Naive B cell (primary cell): ENCODE measurements at places on chromosomes 1 and 21.

DNA sequence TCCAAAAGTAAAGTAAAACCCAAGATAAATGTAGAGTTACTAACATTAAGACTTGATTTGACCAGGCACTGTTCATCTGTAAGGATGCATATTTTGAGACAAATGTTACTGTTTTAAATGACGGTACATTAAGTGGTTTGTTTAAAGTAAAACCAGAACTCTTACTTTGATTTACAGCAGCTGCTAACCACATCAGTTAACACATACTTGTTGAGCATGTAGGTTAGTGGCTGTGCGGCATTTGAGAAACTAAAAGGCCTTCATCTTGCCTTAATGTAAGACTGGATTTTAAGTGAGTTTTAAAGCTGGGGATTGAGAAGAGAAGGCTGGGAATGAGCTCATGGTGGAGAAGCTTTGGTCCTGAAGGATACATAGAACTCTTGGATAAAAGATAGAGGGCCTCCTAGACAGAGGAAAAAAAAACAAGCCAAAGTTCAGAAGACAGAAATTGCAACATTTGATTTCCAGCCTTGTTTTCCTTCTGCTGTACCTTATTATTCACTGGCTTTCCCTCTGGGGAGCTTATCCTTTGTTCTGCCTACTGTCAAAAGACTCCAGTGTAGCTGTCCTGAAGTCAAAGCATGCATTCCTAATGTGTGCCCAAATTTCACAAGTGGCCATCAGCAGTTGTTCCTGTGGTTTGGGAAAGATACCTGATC, 66.6 kb downstream of the MTR start:
- DNase-seq = no peak

DNA sequence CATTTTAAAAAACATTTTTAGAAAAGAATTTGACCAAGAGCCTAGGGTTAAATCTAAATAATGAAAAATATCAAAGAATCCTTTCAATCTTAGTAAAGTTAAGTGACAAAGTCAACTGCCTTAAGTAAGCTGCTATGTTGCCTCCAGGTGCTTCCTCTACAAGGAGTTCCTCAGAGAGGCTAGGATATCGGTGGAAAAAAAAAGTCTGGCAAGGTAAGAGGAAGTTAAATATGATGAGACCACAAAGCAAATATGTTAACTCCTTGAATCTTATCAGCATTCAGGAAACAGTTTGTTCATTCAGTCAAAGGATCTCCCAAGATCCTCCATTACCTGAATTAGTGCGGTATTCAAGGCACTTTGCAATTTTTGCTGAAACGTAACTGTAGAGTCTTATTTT, 563.5 kb downstream of the PTPRC start:
- peak; percentile 15 for DNase-seq

- DNase-seq = no peak
These were observed 18.5 kb downstream of the CHIT1 start for GRCh38 chr1:203210988-203211387.

GRCh38 chr1:185435696-185436379, 118.8 kb upstream of the IVNS1ABP start:
- DNase-seq = no peak

DNA sequence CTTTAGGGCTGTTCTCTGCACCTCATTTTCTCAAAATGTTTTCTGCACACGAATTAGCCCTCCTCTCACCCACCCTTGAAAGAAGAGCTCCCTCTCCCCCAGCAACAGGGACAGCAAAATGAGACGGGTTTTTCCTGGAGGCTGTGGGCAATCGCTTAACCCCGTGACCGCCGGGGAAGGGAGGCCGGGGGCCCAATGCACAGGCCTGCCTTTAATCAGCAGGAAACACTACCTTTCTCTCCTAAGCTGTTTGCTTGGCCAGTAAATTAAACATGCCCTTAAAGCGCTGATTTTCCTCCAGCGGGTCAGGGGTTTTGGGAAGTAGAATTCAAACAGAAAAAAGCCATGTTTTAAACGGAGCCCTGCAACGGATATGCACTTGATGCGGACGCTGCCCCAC, 114.4 kb downstream of the PRDM16 start:
- no peak for DNase-seq

- DNase-seq = no peak
These were observed 16.3 kb downstream of the COL18A1 start for GRCh38 chr21:45421071-45421845.

DNA sequence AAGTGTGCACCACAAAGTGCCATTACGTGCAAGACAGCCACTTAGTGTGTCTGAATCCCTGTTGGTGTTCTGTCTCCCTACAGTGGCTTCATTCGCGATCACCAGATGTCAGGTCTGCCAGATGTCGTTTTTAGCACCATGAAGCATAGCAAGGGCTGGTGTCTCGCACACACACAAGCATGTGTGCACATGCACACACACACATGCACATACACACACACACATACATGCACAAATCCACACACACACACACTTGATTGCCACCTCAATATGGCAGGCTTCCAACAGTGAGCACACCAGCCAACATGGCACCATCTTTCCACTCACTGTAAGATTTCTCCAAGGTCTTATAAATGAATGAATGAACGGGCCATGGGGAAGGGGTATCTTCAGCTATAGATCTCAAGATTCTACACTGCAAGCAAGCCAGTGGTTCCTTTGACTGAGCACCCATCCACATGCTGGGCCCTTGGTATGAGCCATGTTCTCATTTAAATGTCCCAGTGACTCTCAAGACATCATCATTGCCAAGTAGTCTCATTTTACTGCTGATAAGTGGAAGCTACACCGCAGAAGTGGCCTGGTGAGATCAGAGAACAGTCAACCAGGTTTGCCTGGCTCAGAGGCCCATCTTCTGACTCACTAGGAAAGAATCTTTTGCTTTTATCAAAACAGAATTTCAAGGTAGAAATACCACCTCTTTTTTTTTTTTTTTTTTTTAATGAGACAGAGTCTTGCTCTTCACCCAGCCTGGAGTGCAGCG, 84.9 kb downstream of the SIM2 start:
- DNase-seq = no peak

GRCh38 chr1:112674986-112675727, 698 bp downstream of the MOV10 start:
- DNase-seq = peak; percentile 46

GRCh38 chr1:162349635-162350330, 26.9 kb downstream of the SPATA46 start:
- no peak for DNase-seq

- DNase-seq = no peak
These were observed 57.2 kb upstream of the SGIP1 start for GRCh38 chr1:66476774-66477173.

DNA sequence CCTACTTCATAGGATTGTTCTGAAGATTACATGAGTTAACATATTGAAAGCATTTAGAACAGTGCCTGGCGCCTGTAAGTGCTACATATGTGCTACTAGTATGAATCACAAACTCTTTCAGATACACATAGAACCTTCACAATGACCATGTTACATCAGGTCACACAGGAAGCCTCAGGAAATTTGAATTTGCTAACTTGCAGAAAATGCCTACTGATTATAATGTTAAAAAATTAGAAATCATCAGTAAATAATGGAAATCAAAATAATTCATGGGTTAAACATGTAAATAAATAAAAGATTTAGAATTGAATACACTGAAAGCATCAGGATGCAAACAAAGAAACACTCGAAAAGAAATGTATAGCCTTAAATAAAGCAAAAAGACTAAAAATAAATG, 94.9 kb downstream of the SPAG17 start:
- DNase-seq = no peak

- DNase-seq = no peak
These were observed 59.9 kb downstream of the ARHGEF10L start for GRCh38 chr1:17599291-17599953.

- no peak for DNase-seq
These were observed 8.7 kb downstream of the CSF1 start for GRCh38 chr1:109919303-109919702.

GRCh38 chr1:243848858-243849420, 1.1 kb downstream of the AKT3 start:
- DNase-seq = no peak

DNA sequence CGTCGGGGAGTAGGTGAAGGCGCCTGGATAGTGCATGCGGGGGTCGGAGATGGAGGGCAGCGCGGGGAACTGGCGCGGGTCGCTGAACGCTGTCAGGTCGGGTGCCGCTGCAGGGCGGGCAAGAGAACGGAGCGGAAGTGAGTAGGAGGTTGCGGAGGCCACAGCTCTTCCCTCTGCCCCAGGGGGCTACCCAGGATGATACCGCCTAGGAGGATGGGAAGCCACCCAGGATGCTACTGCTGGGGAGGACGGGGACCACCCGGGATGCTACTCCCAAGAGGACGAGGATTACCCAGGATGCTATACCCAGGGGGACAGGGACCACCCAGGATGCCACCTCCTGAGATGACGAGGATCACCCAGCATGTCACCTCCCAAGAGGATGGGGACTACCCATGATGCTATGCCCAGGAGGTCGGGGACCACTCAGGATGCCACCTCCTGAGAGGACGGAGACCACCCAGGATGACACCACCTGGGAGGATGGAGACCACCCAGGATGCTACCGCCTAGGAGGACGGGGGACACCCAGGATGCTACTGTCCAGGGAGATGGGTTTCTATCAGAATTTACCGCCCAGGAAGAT, 123.8 kb downstream of the CLIC6 start:
- DNase-seq = no peak

GRCh38 chr1:28314547-28314941, 14.3 kb upstream of the MED18 start:
- no peak for DNase-seq

DNA sequence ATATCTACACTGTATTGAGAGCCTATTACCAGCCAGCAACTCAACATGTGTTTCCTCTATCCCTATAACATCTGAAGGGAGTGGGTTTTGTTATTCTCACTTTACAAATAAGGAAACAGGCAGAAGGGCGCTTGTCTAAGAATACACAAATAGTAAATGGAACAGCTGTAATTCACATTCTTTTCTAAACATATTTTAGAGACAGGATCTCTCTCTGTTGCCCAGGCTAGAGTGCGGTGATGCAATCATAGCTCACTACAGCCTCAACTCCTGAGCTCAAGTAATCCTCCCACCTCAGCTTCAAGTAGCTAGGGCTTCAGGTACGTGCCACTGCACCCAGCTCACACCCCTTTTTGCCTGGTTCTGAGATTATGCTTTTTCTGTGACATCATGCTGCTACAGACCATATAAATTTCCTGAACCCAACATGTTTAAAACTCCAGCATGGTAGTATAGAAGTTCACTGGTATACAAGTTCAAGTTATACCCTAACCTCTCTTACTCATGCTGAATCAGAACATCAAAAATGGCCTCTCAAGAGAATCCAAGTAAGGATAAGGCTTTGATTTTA, 8.6 kb upstream of the TACSTD2 start:
- DNase-seq = no peak

- DNase-seq = no peak
These were observed 108.0 kb upstream of the ST6GALNAC5 start for GRCh38 chr1:76759171-76759860.

DNA sequence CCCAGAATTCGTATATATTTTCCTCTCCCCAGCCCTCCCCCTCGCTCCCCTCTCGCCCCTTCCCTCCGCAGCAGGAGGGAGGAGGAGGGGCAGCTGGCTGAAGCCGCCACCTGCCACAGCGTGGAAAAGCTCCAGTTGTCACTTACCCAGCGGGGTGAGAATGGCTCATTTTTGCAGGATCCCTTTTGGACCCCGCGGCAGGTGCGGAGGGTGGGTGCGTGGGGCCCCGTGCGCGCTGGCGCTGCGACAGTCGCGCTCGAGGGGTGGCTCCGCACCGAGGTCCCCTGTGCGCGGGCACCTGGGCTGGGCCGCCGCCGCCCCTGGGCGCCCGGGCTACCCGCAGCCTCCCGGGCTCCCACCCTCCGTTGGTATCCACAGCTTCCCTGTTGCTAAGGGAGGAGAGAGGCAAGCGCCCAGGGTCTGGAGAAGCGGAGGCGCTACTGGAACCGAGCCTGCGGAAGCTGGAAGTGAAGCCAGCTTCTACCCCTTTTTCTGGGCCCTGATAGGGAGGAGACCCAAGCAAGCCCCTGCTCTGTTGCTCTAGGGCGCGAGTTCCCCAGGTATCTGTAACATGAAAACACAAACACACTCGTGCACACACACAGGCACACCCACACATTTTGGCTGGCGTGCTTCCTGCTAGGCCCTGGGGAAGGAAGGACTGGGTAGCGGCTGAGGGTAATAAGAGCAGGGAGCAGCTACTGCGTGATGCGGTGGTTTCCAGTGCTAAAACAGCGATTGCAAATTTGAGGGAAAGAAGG, at the start of gene ERICH3:
Gene ERICH3, minus strand, starts transcription at position 442 of the 761 bp plus-strand sequence. Its CDS starts 273 bp downstream, at position 169.
- DNase-seq = no peak

DNA sequence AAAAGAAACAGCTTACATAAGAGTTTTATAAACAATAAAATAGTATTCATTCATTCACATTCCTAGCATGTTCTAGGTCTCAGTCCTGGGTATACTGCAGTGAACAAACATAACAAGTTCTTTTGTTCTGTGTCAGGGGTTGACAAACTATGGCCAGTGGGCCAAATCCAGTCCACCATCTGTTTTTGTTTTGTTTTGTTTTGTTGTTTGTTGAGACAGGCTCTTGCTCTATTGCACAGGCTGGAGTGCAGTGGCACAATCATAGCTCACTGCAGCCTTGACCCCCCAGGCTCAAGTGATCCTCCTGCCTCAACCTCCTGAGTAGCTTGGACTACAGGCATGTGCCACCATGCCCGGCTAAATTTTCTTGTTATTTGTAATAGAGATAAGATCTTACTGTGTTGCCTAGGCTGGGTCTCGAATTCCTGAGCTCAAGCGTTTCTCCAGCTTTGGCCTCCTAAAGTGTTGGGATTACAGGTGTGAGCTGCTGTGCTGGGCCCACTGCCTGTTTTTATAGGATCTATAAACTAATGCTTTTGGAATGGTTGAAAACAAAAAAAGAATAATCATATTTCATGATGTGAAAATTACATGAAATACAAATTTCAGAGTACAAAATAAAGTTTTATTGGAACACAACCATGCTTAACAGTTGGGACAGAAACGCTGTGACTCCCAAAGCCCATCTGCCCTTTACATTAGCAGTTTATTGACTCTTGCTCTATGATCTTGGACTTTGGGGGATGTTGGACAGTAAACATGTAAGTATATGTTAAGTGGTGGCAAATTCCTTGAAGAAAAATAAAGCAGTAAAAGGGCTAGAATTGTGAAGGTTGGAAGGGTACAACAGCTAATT, 17.9 kb downstream of the CAPZA1 start:
- DNase-seq = no peak

DNA sequence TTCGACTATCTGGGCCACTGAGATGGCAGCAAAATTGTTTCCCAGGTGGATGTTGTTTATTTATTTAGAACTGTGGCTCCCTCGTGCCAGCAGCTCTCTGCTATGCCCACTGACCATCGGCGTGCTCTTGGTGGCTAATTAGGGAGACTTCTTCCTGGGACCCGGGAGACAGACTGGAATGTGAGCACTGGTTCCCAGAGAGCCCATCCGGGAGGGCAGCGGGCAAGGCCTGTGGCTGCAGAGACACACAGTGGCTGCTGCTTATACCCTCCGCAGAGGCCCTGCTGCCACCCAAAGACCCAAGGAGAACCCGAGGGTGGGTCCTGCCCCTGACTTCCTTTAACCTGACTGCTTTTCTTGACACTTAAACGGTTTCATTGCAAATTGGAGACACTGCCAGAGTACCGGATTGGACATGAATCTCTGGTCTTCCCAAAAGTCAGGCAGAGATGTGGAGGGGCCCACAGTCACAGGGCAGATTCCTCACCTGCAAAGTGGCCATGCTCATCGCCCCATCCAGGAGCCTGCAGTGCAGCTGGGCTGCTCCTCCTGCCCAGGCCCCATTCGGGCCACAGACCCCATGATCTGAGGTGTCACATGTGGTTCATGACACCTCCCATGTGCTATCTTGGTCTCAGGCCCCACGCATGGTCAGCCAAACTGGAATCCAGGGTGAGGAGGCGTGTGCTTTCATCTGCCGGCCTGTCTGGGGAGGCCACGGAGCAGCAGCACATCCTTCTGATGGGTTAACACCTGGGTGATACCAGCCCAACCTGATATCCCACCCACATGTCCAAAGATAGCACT, 5.7 kb upstream of the MATN1 start:
- DNase-seq = no peak
